ENCODE measurements at places on chromosomes 6 and 20. TPM values are rescaled to one million over a fixed set of nuclear protein-coding genes. Genes with fewer than 3 reads are reported as not detected.

The CLPSL2 gene
- polyA plus RNA-seq: not detected

The RAB44 gene
- polyA plus RNA-seq: not detected

The SLC17A2 gene
- 46.4 TPM for polyA plus RNA-seq

The R3HDML gene
- polyA plus RNA-seq: not detected

The PHF10 gene
- 88.0 TPM for polyA plus RNA-seq

The RHAG gene
- not detected for polyA plus RNA-seq

The PACSIN1 gene
- polyA plus RNA-seq: not detected

The TMEM14B gene
- polyA plus RNA-seq: 133 TPM

The PROKR2 gene
- not detected for polyA plus RNA-seq

The ZKSCAN3 gene
- polyA plus RNA-seq: 3.6 TPM

The RAD21L1 gene
- polyA plus RNA-seq: not detected

The SMIM26 gene
- 262 TPM for polyA plus RNA-seq

The TRMT6 gene
- 8.9 TPM for polyA plus RNA-seq

The SAMD10 gene
- polyA plus RNA-seq: 11.0 TPM

The DLL1 gene
- not detected for polyA plus RNA-seq

The FAXC gene
- polyA plus RNA-seq: 0.50 TPM

The CST4 gene
- polyA plus RNA-seq: 0.16 TPM

The PDYN gene
- not detected for polyA plus RNA-seq

The PTK6 gene
- polyA plus RNA-seq: 0.08 TPM

The ISM1 gene
- 0.40 TPM for polyA plus RNA-seq

The SLC26A8 gene
- 0.42 TPM for polyA plus RNA-seq

The SIRPB2 gene
- not detected for polyA plus RNA-seq

The AKAP12 gene
- polyA plus RNA-seq: 19.0 TPM

The FABP7 gene
- polyA plus RNA-seq: not detected

The WFDC12 gene
- not detected for polyA plus RNA-seq

The DUSP15 gene
- 0.17 TPM for polyA plus RNA-seq

The OPRL1 gene
- 0.77 TPM for polyA plus RNA-seq

The ME1 gene
- polyA plus RNA-seq: not detected

The CRIP3 gene
- 14.2 TPM for polyA plus RNA-seq

The SLC12A5 gene
- polyA plus RNA-seq: 5.6 TPM

The EPPIN gene
- polyA plus RNA-seq: not detected

The SNAI1 gene
- polyA plus RNA-seq: 1.3 TPM

The SLC22A1 gene
- 0.82 TPM for polyA plus RNA-seq

The GPLD1 gene
- 6.0 TPM for polyA plus RNA-seq

The SKIC2 gene
- polyA plus RNA-seq: 68.4 TPM

The FANCE gene
- 7.9 TPM for polyA plus RNA-seq

The OLIG3 gene
- polyA plus RNA-seq: 0.03 TPM

The PRICKLE4 gene
- 0.92 TPM for polyA plus RNA-seq

The C20orf144 gene
- 0.16 TPM for polyA plus RNA-seq

The PPP1R18 gene
- polyA plus RNA-seq: 10.5 TPM

The KCNQ5 gene
- polyA plus RNA-seq: not detected

The CTCFL gene
- polyA plus RNA-seq: 0.04 TPM

The VWA7 gene
- 3.3 TPM for polyA plus RNA-seq

The NUDT3 gene
- polyA plus RNA-seq: 20.6 TPM

The RPL10A gene
- polyA plus RNA-seq: 2,726 TPM

The C6orf120 gene
- 21.7 TPM for polyA plus RNA-seq

The SERINC1 gene
- polyA plus RNA-seq: 93.5 TPM

The RIMS4 gene
- polyA plus RNA-seq: 0.01 TPM

The NRN1 gene
- 0.04 TPM for polyA plus RNA-seq

The PSORS1C1 gene
- polyA plus RNA-seq: 0.24 TPM

The TBXT gene
- polyA plus RNA-seq: not detected

The HSPA1L gene
- polyA plus RNA-seq: 1.0 TPM

The SLC16A10 gene
- polyA plus RNA-seq: 8.2 TPM

The GPR6 gene
- not detected for polyA plus RNA-seq

The TFAP2D gene
- not detected for polyA plus RNA-seq

The SLC35D3 gene
- not detected for polyA plus RNA-seq

The WFDC5 gene
- polyA plus RNA-seq: not detected

The ULBP2 gene
- not detected for polyA plus RNA-seq

The CST1 gene
- 0.22 TPM for polyA plus RNA-seq
